Activated T-helper 17 cell treated with anti-CD3 and anti-CD28 coated beads, Interleukin-2, amount 50 U/mL, for 72 hours (primary cell): ENCODE measurements at places on chromosomes 7 and 10. TPM values are rescaled to one million over a fixed set of nuclear protein-coding genes. Genes with fewer than 3 reads are reported as not detected.

RBP4 gene
- total RNA-seq = not detected

IDI2 gene
- not detected for total RNA-seq

AMZ1 gene
- total RNA-seq = 0.69 TPM

ZCCHC24 gene
- total RNA-seq = 2.6 TPM

PSAP gene
- total RNA-seq = 121 TPM

RNF148 gene
- not detected for total RNA-seq

PAPOLB gene
- total RNA-seq = not detected

ATOH7 gene
- not detected for total RNA-seq

ATRNL1 gene
- 0.63 TPM for total RNA-seq

COL13A1 gene
- total RNA-seq = not detected

GJD4 gene
- total RNA-seq = 0.15 TPM

CPEB3 gene
- total RNA-seq = 2.9 TPM

ADCYAP1R1 gene
- not detected for total RNA-seq

ZNF425 gene
- 0.39 TPM for total RNA-seq

ADARB2 gene
- not detected for total RNA-seq

TBXAS1 gene
- 22.0 TPM for total RNA-seq

ASIC3 gene
- total RNA-seq = 9.7 TPM

OR2A7 gene
- total RNA-seq = 0.80 TPM

ANKRD1 gene
- not detected for total RNA-seq

FZD8 gene
- 0.39 TPM for total RNA-seq

TMEM176B gene
- total RNA-seq = not detected

GNAT3 gene
- not detected for total RNA-seq

CAMK2B gene
- 1.7 TPM for total RNA-seq

LIPN gene
- not detected for total RNA-seq

LBX1 gene
- total RNA-seq = not detected

PDE1C gene
- total RNA-seq = not detected

CTAGE6 gene
- total RNA-seq = 10.0 TPM

COG5 gene
- total RNA-seq = 33.7 TPM

GPR15LG gene
- not detected for total RNA-seq

PRRT4 gene
- total RNA-seq = 0.45 TPM

TMEM140 gene
- 16.6 TPM for total RNA-seq

CHCHD1 gene
- 30.2 TPM for total RNA-seq

CUBN gene
- 0.41 TPM for total RNA-seq

HOGA1 gene
- total RNA-seq = not detected

WIPF3 gene
- not detected for total RNA-seq

HOXA2 gene
- not detected for total RNA-seq

LIPJ gene
- total RNA-seq = not detected

UNC5B gene
- total RNA-seq = not detected

EPHB6 gene
- total RNA-seq = 14.9 TPM

CADPS2 gene
- not detected for total RNA-seq

TYSND1 gene
- total RNA-seq = 9.6 TPM

ZNF487 gene
- total RNA-seq = 2.5 TPM

TRPV6 gene
- total RNA-seq = not detected

ZDHHC4 gene
- total RNA-seq = 26.1 TPM

METTL2B gene
- 29.5 TPM for total RNA-seq

MMD2 gene
- not detected for total RNA-seq

FAM25C gene
- total RNA-seq = not detected

CHN2 gene
- 0.85 TPM for total RNA-seq

FUOM gene
- total RNA-seq = 21.9 TPM

BMPER gene
- total RNA-seq = 0.45 TPM

AZGP1 gene
- 0.43 TPM for total RNA-seq

ZP3 gene
- total RNA-seq = 13.0 TPM
